ENCODE measurements at places on chromosomes 1 and 21.

- DNase-seq = no peak
These were observed 2.3 kb downstream of the PIK3R3 start for GRCh38 chr1:46130121-46130520.

DNA sequence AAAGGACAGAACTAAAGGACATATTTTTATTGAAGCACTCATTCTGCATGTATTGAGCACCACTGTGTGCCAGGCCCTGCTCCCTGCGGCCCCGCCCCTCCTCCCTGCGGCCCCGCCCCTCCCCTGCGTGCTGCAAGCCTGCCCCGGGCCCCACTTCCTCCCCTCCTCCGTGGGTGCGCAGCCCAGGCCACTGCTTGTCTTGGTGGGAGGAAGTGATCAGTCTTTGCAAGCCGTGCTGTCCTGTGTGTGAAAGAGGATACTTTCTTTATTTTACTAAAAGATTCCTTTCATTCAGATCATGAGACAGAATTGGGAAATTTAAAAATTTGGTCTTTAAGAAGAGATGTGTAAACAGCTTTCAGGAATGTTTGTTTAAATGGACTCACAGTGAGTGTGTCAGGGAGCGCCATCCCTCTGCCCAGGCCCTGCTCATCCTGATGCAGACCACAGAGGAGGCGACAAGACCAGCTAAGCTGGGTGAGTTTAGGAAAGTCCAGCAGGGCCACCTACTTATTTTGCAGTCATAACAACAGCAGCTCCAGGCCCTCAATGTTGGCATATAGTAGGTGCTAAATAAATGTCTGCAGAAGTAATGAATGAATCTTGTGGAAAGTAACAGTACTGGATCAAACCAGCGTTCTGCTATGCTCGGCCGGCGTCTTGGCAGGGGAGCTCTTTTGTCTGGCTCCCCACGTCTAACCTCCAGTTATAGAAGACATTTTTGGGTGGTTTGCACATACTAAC, 88.3 kb upstream of the SELENON start:
- DNase-seq = no peak

DNA sequence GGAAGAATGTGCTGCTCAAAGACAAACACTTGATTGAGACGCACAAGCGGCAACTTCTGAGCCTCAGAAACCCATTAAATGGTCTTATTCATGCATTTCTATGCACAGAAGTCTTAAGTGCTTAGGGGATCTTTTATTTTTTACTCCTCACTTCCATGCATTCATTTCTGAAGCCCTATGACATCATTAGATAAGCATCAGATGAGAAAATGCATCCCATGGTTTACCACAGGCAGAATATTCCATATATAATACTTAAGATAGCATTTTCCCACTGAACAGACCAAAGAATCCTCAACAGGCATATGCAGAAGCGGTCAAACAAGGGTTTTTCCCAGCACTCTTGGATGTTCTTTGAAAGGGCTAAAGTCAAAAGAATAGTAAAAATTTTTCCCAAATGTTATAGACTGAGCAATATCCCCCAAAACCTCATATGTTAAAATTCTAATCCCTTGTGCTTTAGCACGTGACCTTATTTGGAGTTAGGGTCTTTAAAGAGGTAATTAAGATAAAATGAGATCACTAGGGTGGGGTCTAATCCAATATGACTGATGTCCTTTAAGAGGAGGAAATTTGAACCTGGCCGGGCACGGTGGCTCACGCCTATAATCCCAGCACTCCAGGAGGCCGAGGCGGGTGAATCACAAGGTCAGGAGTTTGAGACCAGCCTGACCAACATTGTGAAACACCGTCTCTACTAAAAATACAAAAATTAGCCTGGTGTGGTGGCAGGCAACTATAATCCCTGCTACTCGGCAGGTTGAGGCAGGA, 22.6 kb upstream of the FAM89A start:
- no peak for DNase-seq

GRCh38 chr1:220696863-220697231, 6.7 kb downstream of the C1orf115 start:
- no peak for DNase-seq

- peak; percentile 35 for DNase-seq
These were observed 33.8 kb downstream of the PLEKHA6 start for GRCh38 chr1:204325944-204326343.

DNA sequence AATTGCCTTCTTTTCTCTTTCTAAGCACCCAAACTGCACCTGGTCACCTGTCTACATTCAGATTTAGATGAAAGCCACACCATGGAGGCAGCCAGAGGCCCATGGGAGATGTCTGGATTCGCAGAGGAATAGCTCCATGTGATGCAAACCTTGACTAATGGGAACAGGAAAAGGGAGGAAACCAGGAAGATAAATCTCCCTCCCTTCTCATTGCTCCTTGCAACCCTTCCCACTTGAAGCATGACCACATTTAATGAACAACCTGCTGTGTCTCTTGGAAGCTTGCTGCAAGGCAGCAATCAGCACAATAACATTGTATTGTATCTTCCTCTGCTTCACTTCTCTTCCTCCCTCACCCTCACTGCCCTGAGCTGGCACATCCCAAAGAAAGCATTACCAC, 42.6 kb upstream of the KLF17 start:
- no peak for DNase-seq

GRCh38 chr21:32770871-32771523, 558 bp downstream of the PAXBP1 start:
- DNase-seq = peak; percentile 18
